ENCODE measurements at places on chromosomes 16 and 17. TPM values are rescaled to one million over a fixed set of nuclear protein-coding genes. Genes with fewer than 3 reads are reported as not detected.

DNA sequence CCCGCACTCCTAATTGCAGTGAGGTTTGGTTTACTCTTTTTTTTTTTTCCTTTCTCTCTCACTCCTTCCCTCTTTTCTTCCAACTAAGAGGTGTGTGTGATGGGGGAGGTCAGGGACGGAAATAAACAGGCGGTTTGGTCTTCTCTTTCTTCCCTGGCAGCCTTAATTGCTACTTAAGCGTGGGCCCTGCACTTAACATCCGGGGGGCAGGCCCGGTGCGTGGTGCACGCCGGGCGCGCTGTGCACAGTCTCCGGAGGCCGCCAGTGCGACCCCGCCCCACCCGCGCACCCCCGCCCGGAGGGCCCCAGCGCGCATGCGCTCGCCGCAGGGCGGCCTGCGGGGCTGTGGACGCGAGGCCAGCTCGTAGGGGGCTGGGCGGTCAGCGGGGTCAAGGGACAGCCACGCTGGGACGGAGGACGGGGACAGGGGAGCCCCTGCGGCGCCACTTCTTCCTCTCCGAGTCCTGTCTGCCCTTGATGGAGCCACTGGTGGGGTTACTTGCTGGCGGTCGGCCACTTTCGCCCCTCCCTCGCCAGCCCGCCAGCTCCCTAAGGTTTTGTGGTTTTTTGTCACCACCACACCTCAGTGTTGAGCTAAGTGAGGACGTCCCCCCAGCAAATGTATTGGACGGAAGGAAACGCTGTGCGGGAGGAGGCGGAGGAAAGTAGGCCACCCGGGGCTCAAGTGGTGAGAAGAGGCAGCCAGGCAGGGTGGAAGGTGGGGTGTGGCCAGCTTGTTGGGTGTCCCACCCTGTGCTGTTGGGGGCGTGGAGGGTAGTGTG is 120.9 kb downstream of the MRM1 start:
- peak; percentile 32 for DNase-seq

DNA sequence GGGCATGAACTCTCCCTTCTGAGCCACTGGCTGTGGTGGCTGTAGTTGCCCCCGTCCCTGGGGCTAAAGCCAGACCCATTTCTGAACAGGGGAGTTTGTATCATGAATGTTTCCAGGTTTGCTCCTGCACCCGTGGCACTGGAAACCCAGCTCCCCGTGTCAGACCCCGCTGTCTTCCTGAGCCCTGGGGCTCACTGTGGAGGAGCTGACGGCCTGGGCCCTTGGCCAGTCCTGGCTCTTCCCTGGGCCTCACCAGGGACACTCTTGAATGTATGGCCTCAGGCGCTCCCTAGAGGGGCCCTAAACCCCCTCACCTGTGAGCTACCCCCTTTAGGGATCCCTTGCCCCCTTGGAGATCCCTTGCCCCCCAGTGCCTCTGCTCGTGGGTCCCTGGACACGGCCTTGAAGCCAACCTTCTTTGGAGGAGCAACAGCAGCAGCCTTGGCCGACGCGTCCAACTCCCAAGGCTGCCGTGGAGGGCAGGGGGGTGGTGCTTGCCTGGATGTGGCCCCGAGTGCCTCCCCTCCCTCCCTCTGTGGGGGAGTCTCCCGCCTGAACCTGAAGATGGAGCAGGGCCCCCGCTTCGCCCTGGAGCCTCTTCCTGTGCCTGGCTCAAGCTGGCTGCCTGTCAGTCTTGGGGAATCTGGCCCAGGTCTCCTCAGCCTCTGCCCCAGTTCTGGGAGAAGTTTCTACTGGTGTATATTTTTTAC is 15.9 kb downstream of the CASKIN2 start:
- no peak for DNase-seq

C17orf100 gene
- total RNA-seq = 0.85 TPM

TOM1L1 gene
- 0.70 TPM for total RNA-seq

DNA sequence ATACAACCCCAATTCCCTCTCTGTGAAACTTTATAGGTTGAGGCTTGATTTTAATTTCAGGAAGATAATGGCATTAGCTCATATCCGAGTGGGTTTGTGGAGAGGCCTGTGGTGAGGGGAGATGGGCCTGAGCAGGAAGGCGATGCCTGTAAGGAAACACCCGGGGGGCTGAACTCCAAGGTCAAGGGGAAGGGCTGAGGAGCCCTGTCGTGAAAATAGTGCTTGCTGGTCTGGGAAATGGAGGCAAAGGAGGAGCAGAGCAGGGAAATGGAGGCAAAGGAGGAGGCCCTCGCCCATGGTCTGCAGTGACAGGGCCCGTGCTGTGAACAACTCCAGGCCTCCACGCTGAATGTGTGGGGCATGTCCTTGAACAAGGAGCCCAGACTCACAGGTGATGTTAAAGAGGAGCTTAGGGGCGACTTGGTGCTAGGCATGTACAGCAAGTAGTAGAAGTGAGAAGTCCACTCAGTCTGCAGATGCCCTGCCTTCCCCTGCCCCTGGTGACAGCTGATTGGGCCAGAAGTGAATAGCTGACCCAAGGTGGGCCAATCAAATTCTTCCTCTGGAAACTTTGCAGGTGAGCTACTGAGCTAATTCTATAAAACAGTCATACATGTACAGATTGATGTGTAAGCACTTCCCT is 38.1 kb downstream of the MRPS23 start:
- no peak for DNase-seq

- DNase-seq = no peak
These were observed 219.0 kb downstream of the CPPED1 start for GRCh38 chr16:12584488-12585233.

HBQ1 gene
- 0.34 TPM for total RNA-seq

DNA sequence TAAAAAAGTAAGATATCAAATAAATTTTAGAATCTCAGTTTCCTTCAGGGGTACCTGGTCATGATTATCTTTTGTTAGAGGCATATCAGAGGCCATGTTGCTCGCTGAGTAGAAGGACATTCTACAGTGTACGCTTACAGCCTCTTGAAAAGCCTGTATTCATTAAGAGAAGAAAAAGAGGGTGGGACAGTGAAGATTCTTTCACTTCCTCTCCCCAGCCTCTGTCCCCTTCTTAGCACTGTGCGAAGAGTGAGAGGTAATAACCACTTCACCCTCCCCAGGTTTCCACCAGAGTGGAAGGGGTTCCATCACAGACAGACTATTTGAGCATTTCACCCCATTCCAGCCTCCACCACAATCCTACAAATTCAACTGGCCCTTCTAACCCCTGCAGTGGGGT is 4.8 kb upstream of the LPO start:
- DNase-seq = no peak

GRCh38 chr17:78838574-78839005 is 2.0 kb downstream of the USP36 start:
- DNase-seq = no peak

GRCh38 chr17:56707312-56708219 is 114.1 kb downstream of the NOG start:
- peak; percentile 58 for DNase-seq

GRCh38 chr16:49312389-49312985 is 30.8 kb upstream of the CBLN1 start:
- DNase-seq = no peak

GRCh38 chr17:48056246-48056745 is 8.1 kb downstream of the NFE2L1 start:
- no peak for DNase-seq

CES5A gene
- not detected for total RNA-seq

DOC2A gene
- total RNA-seq = 2.0 TPM

TMUB2 gene
- total RNA-seq = 37.0 TPM

EFCAB13 gene
- 6.6 TPM for total RNA-seq

- DNase-seq = peak; percentile 17
These were observed 2.3 kb downstream of the ORC6 start for GRCh38 chr16:46691726-46692125.

- peak; percentile 88 for DNase-seq
These were observed 4.6 kb downstream of the RAI1 start for GRCh38 chr17:17685775-17686291.

DNA sequence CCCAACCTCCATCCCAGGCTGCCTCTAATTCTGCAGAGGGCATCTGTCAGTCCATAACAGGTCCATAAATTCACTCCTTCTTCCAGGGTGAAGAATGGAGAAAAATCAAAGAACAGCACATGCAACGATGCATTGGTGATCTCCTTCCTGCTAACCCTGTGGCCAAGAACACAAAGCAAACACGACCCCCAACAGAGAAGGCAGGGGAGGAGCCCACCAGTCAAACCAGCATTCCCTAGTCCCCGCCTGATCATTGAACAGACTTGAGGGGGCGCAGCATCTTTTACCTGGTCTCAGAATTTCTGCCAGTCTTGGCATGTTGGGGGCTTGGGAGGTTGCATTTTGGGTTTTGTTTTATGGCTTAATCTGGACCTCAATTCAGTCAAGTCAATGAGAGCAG is 476.0 kb downstream of the SLC39A11 start:
- no peak for DNase-seq
